ENCODE measurements at places on chromosomes 11 and 22.

- no peak for ATAC-seq
Observed at GRCh38 chr11:44072757-44073658, 6.9 kb downstream of the ACCS start.

GRCh38 chr11:95346265-95346664, 115.3 kb upstream of the SESN3 start:
- ATAC-seq = no peak

DNA sequence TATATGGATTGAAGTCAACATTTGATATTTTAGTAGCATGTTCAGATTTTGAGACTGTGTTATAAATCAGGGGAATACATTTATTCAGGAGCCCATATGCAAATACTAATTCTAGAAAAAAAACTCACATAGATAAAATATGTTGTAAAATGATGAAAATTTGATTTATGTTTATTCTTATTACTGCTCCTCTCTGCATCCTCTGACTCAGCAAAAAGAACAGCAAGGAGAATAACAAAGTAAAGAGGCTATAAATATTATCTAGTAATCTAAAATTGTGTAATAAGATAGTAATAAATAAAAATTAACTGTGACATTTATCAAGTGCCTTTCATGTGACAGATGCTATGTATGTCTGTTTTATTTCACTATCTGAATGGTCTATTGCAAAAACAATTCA, 507.2 kb upstream of the ANO3 start:
- no peak for ATAC-seq

GRCh38 chr22:22616636-22617035, 27.8 kb upstream of the GGTLC2 start:
- no peak for ATAC-seq

GRCh38 chr11:133403900-133404299, 128.4 kb downstream of the OPCML start:
- no peak for ATAC-seq

GRCh38 chr11:20887137-20887536, 217.8 kb downstream of the NELL1 start:
- no peak for ATAC-seq

- no peak for ATAC-seq
Observed at GRCh38 chr11:62054484-62055121, 69.2 kb upstream of the INCENP start.

DNA sequence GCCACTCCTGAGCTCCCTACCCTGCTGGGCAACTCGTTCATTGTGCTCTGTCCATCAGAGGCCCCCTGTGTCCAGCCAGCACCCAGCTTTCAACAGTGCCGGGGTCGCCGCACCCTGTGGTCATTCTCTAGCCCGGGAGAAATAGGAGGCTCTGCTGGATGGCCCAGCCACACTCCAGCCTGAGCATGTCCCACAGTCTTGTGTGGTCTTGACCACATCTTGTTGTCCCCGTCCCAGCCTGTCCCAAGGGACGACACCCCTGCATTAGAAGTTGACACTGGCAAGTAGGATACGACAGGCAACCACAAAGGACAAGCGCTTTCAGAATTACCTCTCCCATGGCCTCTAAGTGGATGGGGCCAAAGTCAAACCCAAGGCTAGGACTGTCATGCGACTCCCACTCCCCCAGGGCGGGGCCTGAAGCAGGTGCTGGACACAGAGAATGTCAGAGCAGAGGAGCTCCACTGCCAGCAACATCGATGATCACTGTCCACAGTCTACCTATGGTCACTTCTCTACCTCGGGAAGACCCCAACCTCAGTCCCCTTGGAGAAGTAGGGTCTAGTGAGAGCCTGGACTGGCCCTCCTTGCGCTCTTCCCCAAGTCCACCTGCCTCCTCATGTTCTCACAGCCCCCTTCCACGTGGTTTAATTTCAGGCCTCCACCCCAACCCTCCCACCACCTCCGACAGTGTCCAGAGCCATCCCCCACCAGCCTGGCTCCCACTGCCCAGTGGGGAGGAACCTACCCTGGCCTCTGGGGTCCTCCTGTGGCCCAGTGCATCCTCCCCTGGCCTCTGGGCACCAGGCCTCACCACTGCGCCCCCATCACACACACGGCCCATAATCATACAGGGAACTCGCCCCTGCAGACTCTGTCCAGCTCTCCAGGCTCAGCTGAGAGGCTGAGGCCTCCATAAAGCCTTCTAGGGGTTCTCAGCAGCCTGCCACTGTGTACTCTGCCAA, 4.4 kb upstream of the DGCR2 start:
- no peak for ATAC-seq

GRCh38 chr11:94183886-94184264, 55.2 kb downstream of the PANX1 start:
- no peak for ATAC-seq

DNA sequence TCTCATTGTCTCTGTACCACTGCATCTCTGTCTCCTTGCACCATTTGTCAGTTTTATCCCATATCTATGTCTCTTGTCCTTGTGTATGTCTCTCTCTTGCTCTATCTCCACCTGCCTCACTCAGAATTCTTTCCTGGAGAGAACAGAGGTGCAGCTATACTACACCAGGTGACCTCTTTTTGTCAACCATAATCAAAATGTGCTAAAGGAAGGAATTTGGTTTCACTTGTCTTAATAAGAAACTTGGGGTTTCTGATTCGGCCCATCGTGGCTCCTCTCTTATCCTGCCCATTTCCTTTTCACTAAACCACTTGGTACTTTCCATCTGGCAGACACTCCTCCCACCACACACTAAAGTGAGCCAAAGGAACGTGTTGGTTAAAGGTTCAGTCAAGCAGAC, 2.0 kb upstream of the C11orf42 start:
- no peak for ATAC-seq

- ATAC-seq = no peak
Observed at GRCh38 chr11:33515347-33515746, 185.3 kb downstream of the C11orf91 start.

GRCh38 chr11:93329936-93330445, 551 bp upstream of the DEUP1 start:
- peak; percentile 36 for ATAC-seq

DNA sequence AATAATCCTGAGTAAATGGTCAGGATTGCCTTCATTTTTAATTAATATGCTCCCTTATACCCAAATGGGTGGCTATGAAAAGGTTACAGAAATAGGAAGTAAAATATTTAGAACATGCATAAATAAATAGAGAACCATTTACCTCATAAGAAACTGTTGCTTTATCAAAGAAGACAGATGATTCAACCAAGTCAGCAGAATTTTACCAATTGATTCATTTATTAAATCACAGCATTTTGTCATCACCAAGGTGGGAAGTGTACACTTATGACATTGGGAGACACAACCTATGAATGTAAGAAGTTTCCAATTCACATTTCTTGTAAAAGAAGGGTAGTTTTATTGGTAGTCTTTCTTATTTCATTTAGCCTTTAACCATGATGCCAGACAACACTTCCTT, 870.3 kb upstream of the CHORDC1 start:
- ATAC-seq = no peak

DNA sequence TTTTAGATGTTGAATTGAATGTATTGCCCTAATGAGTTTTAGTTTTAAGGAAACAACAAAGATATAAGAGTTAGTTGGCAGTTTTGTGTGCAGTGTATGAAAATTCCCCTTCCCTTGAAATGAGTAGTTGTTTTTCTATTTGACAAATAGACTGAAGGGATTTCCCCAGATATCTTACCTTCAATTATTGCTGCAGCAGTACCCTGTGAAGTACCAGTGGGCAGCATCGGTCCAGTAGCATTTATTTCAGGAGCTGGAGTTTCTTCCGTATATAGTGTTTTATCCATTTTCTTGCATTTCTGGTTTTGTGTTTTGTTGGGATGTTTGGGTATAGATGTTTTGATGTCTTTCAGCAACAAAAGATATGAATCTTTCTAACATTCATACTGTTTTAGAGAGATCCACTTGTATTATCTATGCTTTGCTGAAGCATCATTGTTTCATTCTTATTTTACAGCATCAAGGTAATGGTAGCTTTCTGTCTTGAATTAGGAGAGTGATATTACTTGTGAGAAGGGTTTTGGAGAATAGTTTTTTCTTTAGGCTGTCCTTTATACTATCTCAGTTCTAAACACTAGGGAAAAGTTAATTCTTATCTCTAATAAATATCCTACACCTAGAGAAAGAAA, 7.4 kb downstream of the KMT2A start:
- no peak for ATAC-seq

GRCh38 chr11:35571696-35572095, 46.3 kb upstream of the PAMR1 start:
- no peak for ATAC-seq

- ATAC-seq = no peak
Observed at GRCh38 chr11:67999201-67999629, 4.7 kb downstream of the UNC93B1 start.

DNA sequence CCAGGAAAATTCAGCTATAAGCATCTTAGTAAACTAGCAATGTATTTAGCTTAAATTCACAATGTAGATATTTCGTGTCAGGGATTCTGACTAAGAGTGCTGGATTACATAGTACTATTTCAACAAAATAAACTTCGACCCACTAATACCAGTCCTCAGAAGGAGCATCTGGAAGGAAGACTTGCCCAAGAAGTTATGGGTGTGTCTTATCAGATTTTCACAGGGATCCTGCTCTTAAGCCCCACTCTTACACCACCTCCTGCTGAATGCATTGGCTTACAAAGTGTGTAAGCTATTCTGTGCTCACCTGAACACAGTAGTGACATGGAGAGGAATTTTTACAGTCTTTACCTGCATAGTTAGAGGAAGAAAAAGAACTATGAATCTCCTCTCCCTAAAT, 35.4 kb upstream of the ANO5 start:
- ATAC-seq = no peak

Data from gastroesophageal sphincter (tissue), 4 donors.